K562 (cell line): ENCODE measurements at places on chromosomes 7 and 10.
A peak's percentile ranks its signal among the peaks of the same experiment; 100 is the strongest.

- DNase-seq: peak; percentile 77
These were observed 505 bp downstream of the HNRNPA2B1 start for GRCh38 chr7:26200038-26200443.

DNA sequence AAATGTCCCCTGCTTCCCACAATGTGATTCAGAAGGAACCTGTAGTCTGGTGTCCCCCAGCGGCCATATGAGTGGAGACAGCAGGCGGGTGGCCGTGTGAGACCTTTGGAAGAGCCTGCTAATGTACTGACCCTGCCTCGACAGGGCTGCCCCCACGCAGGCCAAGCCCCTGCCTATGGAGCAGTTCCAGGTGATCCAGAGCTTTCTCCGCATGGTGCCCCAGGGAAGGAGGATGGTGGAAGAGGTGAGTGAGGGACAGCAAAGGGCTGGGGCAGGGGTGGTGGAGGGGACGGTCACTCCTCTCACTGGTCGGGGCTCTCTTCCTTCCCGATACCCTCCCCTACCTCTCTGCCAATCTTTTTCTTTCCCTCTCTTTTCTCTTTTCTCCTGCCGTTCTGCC is 55.7 kb downstream of the PALD1 start:
- no peak for DNase-seq

GRCh38 chr10:81570878-81571794 is 303.9 kb upstream of the NRG3 start:
- DNase-seq: no peak

GRCh38 chr10:62163024-62163423 is 105.6 kb downstream of the RTKN2 start:
- no peak for DNase-seq

DNA sequence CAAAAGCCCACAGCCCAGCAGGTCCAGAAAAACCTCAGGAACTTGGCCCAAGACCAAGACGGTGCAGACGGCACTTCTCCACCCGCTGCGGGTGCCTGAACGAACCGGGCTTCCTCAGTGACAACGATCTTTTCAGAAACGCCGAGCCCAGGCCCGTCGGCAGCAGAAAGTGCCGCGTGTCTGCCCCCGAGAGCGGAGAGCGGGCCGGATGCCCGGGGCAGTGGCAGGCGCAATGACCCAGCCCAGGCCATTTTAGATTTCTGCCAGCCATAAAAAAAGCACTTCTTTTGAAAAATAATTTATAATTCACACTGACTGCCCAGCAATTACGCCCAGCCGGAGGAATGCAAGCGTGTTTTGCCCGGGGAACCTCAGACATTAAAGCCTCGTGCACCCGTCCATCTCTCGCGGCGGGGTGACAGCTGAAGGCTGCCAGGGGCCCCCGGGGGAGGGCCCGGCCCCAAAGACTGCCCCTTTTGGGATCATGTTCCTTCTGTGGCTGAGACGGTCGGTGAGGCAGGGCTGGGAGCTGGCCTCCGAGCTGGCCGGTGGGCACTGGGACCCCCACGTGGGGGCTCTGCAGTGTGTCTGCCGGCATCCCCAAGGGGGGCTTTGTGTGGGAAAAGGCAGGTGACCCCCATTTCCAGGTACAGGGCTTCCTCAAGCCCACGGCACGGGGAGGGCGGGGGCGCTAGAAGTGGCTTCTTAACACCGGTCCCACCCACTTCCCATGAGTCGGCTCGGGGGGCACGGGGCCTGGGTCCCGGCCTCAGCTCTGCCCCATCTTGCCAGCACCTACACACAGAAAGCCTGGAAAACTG is 71.3 kb upstream of the PDGFA start:
- DNase-seq: no peak

- no peak for DNase-seq
These were observed 43.1 kb upstream of the GATAD1 start for GRCh38 chr7:92404170-92404614.

- DNase-seq: no peak
These were observed 12.0 kb downstream of the FXYD4 start for GRCh38 chr10:43383204-43383971.

DNA sequence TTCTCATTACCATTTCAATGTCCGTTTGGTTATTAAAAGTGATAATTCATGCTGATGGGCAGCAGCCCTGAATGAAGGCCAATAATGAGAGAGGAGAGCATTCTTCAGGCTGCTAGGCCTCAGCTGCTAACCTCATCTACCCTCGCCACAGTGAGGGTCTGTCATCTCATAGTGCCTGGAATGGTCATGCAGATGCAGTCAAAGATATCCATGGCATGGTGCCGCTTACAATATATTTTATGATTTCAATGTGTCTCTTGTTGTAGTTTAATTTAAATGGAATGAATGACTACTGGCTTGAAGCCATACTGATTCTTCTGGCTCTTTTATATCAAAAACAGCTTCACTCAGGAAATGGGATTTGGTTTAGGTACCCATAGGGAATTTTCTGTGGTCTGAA is 126.9 kb downstream of the SLC16A9 start:
- no peak for DNase-seq

DNA sequence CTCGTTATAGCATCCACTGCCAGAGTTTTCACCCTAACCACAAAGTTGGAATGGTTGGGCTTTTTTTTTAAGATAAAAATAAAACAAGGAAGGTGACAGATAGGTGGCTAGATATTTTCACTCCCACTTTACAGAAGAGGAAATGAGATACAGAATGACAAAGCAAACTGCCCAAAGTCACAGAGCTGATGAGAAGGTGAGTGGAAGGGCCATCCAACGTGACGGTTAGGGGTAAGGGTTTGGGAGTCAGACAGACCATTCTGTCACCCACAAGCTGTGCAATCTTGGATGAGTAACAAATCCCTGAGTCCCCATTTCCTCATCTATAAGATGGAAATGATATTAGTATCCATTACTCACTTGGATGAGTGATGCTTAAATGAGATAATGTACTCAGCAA is 106.9 kb upstream of the PDLIM1 start:
- peak; percentile 34 for DNase-seq

DNA sequence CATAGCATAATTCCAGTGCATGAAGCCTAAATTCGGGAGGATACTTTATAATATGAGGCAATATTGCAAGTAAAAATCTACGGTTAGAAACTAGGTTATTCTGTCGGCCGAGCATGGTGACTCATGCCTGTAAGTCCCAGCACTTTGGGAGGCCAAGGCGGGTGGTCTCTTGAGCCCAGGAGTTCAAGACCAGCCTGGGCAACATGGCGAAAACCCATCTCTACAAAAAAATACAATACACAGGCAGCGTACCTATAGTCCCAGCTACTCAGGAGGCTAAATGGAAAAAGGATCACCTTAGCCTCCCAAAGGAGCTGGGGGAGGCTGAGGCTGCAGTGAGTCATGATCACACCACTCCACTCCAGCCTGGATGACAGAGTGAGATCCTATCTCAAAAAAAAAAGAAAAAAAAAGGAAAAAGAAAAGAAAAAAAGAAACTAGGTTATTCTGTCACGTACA is 14.2 kb downstream of the SKAP2 start:
- no peak for DNase-seq

DNA sequence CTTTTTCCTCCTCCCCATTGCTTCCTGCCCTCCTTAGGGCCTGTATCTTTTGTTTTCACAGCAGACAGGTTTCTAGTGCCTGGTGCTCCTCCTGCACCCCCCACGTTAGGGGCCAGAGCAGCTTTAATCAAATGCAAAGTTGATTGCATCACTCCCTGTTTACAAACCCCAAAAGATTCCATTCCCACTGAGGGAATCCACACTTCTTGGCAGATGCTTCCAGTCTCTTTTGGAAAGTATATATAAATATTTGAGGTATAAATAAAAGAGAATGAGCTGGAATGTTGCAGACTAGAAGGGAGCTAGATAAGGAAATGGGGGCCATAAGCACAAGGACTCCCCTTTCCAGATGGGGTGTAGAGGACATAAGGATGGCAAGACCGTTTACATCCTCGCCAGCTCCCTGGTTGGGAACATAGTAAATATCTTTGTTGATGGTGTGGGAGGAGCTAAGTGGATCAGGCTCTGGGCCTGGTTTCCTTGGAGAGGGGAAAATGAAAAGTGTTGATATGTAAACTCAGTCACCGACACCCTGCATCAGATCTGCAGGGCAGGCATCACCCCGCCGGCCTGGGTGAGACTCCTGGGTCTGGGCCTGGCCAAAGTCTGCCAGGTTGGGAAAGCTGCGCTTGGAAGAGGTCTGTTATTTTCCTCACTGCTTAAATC is 6.2 kb downstream of the RARRES2 start:
- no peak for DNase-seq

DNA sequence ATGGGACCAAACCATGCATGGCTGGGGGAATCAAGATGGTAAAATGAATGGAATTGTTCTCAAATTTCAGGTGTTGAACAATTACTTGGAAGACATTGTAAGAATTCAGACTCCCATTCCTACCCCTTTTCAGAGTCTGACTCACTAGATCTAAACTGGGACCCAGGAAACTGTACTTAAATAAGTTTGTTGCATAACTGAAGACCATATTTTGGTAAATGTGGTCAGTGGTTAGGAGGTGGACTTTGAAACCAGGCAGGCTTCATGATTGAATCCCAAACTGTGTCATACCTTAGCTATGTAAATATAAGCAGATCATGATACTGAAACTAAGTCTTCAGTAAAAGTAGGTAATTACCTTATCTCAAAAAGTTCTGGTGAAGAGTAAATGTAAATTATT is 41.7 kb downstream of the ZWINT start:
- no peak for DNase-seq

GRCh38 chr7:44762300-44762699 is 13.7 kb downstream of the ZMIZ2 start:
- DNase-seq: no peak

DNA sequence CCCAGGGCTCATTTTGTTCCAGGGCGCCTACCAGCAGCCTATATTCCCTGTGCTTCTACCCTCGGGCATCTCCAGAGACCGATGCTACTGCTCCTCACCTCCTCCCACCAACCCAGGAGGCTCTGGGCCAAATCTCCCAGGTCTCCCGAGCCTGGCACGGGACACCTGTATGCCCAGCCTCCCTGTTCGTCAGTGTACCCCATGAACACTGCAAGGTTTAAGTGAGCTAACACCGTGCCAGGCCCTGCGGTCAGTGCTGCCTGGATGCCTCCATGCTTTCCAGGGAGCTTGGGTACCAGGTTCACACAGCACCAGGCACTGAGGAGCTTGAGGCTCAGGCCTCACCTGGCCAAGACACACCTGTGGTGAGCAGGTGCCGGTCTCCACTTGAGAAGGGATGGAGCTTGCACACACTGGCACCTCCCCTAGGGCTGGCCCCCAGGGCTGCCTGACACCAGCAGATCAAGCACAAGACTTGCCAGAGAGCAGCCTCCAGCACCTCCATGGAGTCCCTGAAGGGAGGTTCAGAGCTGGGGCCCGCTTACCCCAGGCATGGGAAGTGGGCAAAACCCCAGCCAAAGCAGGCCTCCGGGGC is 80.3 kb downstream of the FAM53B start:
- no peak for DNase-seq

DNA sequence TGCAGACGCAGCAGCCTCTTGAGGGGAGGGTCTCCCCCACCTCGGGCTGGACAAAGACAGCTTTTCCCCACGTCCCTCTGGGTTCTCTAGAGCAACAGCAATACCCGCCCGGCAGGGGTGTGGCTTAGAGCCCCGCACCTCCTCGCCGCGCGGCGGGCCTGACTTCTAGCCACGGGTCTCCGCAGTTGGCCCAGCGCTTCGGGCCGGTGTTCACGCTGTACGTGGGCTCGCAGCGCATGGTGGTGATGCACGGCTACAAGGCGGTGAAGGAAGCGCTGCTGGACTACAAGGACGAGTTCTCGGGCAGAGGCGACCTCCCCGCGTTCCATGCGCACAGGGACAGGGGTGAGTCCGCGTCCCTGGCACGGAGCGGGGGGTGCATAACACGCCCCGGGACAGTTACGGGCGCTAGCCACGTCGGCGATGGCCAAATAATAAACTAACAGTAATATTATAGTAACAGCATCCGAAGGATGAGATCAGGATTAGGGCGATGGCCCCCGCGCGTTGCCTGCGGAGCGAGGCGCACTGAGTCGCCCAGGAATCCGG is 1.2 kb downstream of the CYP2E1 start:
- no peak for DNase-seq

DNA sequence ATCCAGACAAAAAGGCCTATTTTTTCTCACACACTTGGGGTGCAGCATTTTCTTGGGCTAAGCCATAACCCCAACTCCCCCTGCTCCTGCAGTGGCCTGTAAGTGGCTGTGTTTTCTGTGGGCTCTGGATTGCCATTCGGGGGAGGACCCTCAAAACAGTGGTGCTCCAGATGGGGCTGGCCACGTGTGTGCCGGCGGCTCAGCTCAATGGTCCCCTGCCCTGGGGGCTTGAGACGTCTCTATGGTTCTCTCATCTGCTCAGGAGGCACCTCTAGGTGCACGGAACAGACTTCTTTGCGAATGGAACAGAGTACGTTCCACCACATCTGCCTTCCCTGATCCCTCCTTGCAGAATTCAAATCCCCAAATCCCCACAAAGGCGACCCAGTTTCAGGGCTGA is 250.0 kb upstream of the SHH start:
- DNase-seq: no peak

DNA sequence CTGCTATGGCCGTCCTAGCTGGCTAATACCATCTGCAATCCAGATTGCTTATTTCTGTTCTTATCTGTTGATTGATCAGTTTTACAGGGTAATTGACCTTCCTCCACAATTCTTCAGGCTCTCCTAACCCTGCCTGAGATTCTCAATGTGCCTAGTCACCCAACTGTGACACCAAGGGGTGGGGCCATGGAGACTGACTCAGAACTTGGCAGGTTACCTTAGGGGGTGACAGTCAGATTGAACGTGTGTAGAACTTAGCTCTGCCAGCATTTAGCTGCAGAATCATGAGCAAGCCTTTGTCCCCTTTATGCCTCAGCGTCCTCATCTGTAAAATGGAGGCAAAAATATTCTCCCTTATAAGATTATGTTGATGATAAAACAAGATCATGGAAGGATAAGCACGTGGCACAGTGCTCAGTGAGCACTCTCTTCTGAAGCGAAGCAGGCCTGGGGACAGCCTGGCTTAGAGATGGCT is 19.1 kb upstream of the LEP start:
- DNase-seq: peak; percentile 77

DNA sequence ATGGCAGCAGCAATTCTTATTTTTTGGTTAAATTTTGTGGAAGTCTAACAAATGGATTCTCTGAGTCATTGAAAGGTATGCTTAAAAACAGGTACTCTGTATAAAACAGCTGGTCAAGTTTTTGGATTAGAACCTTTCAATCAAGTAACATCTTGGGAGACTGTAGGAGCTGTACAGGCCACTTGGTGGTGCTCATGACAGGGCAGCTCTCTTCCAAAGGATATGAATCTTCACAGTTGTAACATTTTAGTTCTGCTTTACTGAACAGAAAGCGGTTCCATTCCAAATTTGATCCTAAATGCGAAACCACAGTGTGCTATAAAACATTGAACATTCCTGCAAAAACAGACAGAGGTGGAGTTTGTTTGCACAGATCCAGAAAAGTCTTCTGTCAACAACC is 44.5 kb upstream of the AGR3 start:
- no peak for DNase-seq

DNA sequence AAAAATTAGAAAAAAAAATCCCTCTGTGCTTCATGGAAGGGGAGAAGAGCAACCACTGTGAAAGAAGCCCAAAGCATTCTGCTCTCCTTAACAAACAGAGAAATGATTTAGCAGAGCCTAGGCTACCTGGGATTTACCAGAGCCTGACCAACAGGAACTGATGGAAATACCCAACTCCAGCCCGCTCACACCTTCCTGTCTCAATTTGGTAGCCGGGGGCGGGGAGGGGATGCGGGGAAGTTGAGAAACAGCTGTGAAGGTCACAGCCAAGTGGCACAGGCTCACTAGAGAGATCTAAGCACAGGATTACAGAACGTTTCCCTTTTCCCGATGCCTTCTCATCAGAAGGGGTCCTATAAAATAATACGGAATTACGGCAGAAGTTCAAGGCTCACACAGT is 17.6 kb downstream of the RSU1 start:
- DNase-seq: no peak

GRCh38 chr10:54009672-54010071 is 791.4 kb downstream of the PCDH15 start:
- no peak for DNase-seq
